NAMALWA (cell line): ENCODE measurements at places on chromosomes 4 and X.

- no peak for DNase-seq
Observed at GRCh38 chr4:1763550-1764080, 29.5 kb upstream of the FGFR3 start.

- DNase-seq = no peak
Observed at GRCh38 chrX:110131031-110131430, 128.1 kb downstream of the TMEM164 start.

GRCh38 chr4:145805490-145805889 lies 125.5 kb downstream of the C4orf51 start:
- no peak for DNase-seq

DNA sequence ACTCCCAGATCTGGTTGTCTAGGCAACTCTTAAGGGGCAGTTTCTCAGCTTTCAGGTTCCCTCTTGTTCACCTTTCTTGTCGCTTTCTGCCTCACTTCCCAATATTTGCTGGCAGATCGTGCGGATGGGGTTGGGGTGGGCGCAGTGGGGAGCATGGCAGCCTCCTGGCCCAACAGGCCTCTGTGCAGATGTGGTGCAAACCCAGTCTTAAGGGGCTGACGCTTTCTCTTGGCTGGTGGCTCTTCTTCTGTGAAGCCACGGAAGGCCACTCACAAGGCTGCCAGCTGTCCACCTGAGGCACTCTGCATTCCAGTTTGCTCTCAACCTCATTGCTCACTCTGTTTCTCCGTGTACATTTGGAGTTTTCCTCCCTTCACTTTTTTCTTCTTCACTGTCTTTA lies 61.7 kb downstream of the NBDY start:
- DNase-seq = no peak

GRCh38 chrX:106415276-106415895 lies 196.4 kb upstream of the RADX start:
- DNase-seq = peak; percentile 34

- no peak for DNase-seq
Observed at GRCh38 chr4:21795091-21795490, 153.5 kb downstream of the KCNIP4 start.

DNA sequence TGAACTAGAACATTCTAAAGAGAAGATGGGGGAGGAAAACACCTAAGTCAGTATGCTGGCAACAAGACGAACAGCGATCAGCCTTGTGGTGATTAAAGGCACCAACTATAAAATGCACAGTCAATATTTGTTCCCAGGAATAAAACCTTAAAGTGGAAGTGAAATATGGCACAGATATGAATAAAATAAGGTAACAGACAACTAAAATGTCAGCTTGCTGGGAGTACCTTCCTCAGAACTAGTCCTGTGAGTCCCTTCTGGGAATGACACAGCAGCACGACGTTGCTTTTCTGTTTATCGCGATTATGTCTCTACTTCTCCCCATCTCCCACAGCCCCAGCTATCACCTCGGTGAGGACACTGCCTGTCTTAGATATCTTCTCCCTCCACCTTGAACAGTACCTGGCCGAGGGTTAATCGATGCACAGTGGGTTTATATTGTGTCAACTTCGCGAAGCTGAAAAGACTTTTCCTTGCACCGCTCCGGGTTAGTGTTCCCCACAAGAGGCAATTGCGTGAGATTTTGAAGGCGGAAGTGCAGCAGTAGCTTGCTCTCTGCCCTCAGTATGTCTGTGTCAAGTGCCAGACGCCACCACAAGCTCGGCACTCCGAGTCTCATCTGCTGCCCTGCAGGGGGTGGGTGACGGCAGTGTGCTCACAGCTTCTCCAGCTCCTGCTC lies 17.4 kb downstream of the MTNR1A start:
- DNase-seq = no peak

DNA sequence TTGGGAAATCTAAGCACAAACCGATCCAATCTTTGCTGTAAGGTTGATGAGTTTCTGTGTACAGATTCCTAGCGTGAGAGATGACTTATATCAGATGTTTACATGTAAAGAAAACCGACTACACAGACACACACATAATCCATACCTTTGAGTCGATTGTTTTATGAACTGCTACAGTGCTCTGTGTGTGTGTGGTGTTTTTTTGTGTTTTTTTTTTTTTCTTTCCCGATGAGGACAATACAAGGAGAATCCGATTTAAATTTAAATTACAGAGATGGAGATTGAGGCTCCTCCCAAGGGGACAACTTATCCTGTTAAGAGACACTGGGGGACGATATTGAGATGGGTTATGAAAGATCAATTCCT lies 461 bp upstream of the SLC9A6 start:
- no peak for DNase-seq

DNA sequence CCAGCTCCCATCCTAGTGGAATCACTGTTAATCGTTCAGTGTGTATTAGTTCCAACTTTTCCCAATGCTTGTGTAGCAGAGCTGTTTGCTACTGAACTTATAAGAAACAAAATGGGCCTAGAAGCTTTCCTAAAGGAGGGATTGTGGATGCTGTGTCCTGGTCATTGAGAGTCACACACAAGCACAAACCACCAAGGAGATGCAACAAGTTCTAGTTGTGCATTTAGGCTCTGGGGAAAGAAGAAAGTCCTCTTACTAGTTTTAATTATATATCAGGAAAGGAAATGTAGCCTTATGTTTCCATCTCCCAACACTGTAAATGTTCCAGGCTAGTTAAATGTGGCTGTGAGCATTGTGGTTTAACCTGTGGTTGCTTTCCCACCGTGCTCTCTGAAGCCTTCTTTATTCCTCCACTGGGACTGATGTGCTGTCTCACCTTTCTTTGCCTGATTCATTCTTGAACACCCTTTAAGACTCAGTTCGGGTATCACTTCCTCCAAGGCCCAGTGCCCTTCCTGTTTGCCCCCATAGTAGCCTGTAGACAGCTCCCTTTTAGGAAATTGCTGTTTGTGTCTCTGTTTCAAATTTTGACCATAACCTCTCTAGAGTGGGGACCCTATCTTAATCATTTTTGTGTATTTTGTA lies 34.3 kb downstream of the ATP10D start:
- DNase-seq = peak; percentile 28

DNA sequence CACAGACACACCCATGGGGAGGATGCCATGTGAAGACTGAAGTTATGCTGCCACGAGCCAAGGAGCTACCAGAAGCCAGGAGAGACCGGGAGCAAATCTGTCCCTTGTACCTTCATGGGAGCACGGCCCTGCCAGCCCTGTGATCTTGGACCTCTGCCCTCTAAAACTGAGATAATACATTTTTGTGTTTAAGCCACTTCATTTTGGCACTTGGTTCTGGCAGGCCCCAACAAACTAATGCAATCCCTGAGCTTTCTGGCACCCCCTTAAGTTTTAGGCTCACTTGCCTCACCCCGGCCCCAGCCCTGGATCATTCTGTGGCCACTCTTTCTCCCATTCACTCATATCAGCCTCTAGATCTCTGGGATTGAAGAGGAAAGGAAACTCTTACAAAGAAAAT lies 35.4 kb downstream of the SEL1L3 start:
- no peak for DNase-seq

- DNase-seq = peak; percentile 75
Observed at GRCh38 chr4:112287258-112287989, 1.7 kb upstream of the TIFA start.

DNA sequence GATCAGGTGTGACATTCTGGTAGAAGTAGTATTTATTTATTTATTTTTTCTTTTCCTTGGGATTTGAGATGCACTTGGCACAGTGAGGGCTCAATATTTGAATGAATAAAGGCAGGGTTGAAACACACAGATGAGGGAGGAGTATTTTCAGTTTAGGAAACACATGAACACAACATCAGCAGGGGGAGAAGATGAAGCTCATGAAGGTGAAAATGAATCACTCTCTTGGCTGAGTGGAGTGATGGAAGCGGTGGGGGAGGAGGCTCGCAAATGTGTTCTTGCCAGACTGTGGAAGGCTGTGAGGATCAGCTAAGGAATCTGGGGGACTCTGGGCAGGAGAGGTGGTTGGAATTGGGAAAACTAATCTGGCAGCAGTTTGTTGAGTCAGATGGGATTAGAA lies 55.3 kb downstream of the ARHGAP10 start:
- no peak for DNase-seq

DNA sequence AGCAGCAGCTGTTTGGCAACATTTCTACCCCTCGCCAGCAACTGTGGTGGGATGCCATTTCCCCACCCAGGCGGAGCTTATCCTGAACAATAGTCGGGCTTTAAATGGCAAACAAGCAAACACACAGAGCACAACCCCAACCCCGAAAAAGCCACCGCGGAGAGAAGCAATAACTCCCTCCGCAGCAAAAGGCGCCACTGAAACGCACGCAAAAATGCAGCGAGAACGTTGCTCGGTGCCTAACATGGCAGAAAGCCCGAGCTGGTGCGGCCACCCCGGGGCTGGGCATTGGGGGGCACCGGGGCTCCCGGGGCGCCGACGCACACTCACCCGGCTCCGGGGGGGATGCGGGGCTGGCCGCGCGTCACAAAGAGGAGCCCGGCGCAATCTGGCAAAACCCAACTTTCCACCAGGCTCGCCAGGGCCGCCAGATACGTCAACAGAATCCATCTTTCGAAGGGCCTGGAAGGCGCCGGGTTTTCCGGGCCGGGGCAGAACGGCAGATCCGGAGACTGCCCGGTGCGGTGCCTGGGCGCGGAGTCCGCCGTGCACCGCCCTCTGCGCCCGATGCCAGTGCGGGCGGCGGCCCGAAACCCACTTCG lies 818 bp downstream of the RAI2 start:
- no peak for DNase-seq

GRCh38 chrX:70025464-70025863 lies 24.3 kb downstream of the AWAT2 start:
- no peak for DNase-seq

- DNase-seq = no peak
Observed at GRCh38 chr4:65152205-65152604, 518.1 kb downstream of the EPHA5 start.

DNA sequence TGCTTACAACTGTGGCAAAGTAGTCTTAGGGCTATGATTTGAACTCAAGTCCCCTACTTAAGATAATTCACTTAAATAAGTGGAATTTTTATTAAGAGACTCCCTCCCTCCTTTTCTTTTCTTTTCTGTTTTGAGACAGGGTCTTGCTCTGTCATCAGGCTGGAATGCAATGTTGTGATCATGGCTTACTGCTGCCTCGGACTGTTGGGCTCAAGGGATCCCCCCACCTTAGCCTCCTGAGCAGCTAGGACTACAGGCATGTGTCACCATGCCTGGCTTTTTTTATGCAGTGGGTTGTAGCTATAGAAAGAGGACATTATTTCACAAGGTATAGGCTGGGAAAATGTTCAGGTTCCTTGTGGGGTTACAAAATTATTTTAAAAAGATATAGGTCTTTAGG lies 19.2 kb downstream of the DIAPH2 start:
- DNase-seq = no peak

GRCh38 chr4:155371432-155372043 lies 5.2 kb downstream of the MAP9 start:
- peak; percentile 51 for DNase-seq

GRCh38 chr4:6172093-6172926 lies 28.0 kb downstream of the JAKMIP1 start:
- DNase-seq = no peak

DNA sequence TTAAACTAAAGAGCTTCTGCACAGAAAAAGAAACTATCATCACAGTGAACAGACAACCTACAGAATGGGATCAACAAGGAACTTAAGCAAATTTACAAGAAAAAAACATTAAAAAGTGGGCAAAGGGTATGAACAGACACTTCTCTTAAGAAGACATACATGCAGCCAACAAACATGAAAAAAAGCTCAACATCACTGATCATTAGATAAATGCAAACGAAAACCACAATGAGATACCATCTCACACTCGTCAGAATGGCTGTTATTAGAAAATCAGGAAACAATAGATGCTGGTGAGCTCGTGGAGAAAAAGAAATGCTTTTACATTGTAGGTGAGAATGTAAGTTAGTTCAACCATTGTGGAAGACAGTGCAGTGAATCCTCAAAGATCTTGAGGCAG lies 27.8 kb downstream of the PAPSS1 start:
- no peak for DNase-seq

DNA sequence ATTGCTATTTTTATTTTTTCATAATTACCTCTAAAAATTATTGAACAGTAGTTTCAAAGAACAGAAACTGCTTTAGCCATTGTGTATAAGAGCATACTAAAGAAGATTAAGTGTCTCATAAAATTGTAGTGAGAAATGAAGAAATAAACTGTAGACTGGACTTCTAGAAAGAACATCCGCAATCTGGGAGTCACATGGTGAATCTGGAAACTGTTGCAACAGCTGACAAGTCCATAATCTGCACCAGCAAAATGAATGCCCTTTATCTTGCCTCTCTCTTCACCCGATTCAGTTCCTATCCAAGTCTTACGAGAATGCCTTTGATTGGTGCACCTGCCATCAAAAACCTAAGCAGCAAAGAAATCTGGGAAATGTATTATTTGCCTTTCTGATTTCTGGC lies 312.9 kb downstream of the NAF1 start:
- DNase-seq = no peak

GRCh38 chr4:7462509-7462971 lies 27.8 kb upstream of the PSAPL1 start:
- no peak for DNase-seq

DNA sequence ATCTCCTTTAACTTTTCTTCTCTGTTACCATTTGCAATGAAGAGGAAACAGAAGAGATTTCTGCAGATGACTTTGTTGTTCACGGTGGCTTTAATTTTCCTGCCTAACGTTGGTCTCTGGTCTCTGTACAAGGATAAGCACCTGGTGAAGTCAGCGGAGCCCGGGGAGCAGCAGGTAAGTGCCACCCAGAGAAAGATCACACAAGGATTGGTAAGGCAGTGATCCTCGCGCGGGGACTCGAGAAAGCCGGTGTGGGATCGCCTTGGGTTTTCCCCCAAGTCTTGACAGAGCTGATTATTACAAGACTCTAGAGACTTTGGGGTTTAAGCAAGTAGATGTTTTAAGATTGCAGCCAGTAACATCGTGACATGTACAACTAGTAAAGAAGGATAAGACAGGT lies 1.3 kb downstream of the GALNTL6 start:
- no peak for DNase-seq

- DNase-seq = no peak
Observed at GRCh38 chr4:56370377-56370776, 16.9 kb downstream of the AASDH start.

DNA sequence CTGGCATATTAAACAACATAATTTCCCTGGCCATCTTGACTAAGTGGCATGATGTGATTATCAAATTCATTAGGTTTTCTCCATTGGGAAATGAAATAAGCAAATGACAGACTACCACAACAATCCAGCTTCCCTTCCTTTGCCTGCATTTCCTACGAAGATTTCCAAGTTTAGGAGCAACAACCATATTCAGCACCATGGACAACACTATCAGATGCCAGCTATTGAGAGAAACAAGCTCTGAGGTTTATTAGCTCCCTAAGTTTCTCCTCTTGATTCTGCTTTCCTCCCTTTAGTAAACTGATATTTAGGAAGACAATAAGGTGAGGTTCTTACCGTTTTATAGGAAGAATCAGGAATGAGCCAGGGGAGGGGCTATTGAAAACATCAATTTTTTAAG lies 36.2 kb downstream of the DCX start:
- no peak for DNase-seq
